Amniotic stem cell (primary cell): ENCODE measurements at places on chromosomes 16 and 17.

GRCh38 chr17:14198575-14198974 lies 38.1 kb downstream of the CDRT15 start:
- DNase-seq, result no peak

DNA sequence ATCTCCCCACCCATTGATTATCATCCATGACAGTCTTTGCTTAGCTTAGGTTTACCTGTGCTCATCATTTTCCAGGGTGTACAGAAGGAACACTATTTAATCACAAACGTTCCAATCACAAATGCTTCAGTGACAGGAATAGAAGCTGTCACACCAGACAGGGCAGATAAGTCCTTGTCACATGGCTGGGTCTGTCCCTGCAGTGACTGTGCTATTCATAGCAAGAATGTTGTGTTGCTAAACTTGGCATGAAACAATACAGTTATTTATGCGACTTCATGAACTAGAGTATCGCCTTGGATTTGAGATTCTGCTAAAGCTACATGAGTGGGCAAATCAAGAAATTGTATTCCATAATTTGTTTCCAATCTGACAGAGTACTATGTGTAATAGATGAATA lies 108.4 kb downstream of the CDH13 start:
- no peak for DNase-seq

DNA sequence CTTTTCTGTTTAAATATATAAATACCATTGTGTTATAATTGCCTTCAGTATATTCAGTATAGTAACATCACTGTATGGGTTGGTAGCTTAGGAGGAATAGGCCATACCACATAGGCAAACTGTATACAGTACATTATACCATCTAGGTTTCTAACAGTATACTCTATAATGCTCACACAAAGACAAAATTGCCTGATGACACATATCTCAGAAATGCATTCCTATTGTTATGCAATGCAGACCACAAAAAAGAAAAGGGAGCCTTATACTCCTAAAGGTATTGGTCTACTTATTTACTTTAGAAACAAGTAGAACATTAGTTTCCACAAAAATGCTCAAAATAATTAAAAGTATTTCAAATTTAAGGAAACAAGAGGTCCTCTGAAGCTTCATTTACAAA lies 47.9 kb downstream of the SETD6 start:
- DNase-seq, result peak; percentile 5

DNA sequence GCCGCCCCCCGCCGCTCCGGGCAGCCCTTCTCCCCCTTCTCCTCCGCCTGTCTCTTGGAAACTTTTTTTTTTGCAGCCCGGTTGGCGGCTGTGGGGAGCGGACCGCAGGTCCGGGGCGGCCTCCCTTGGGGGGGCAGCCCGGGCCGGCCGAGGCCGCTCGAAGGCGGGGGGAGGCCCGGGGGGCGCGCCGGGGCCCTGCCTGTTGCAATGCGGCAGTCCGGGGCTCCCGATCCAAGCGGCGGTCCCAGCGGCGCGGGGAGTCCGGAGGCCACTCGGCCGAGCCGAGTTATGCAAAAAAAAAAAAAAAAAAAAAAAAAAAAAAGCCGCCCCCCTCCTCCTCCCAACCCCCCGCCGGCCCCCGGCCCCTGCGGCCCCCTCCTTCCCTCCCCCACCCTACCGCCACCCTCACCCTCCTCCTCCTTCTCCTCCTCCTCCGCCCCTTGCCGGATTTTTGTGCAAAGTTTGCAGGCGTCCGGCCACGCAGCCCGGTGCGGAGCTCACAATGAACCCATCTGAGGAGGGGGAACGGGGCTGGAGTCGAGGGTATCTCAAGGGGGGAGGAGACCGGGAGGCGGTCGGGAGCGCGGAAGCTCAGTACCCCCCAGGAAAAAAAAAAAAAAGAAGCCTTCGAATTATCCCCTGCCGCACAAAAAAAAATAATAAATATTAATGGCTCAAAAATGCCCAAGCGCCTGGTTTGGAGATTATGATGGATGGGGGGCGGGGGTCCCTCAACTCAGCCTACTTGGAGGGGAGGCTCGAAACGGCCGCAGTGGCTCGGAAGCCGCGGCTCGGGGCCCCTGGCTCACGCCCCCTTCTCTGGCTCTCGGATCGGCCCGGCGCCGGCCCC lies at the start of gene ZNF423:
ZNF423 (minus strand) TSS at position 291 of the 850 bp plus-strand sequence. CDS start 338 bp downstream, outside the sequence.
- no peak for DNase-seq

GRCh38 chr16:70750893-70751467 lies 50.0 kb downstream of the VAC14 start:
- no peak for DNase-seq

DNA sequence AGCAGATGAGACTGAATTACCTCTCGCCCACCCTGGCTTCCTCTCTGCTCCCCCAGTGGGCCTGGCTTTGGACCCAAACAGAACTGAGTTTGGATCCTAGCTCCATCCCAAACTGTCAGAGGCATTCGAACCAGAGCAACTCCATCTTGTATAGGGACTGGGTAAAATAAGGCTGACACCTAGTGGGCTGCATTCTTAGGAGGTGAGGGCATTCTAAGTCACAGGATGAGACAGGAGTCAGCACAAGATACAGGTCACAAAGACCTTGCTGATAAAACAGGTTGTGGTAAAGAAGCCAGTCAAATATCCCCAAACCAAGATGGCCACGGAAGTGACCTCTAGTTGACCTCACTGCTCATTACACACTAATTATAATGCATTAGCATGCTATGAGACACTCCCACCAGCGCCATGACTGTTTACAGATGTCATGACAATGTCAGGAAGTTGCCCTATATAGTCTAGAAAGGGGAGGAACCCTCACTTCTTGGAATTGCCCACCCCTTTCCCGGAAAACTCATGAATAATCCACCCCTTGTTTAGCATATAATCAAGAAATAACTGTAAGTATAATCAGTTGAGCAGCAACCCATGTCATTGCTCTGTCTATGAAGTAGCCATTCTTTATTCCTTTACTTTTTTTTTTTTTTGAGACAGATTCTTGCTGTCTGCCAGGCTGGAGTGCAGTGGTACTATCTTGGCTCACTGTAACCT lies 44.4 kb downstream of the LYRM1 start:
- no peak for DNase-seq

DNA sequence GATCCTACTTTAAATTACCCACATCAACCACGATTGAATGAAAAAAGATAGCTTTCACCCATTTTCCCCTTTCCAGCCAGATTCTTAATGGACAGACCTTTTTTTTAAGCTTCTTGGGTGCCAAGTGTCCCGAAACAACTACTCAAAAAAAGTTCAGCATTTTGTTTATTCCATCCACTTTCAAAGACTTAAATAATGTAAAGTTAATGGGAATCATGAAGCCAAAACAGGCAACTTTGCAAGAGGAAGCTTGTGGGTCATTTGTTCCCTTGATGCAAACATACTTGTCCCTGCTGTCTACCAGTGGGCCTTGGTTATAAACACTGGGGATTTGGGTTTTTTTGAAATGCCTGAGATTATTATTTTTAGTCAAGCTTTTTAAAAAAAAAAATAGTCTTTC lies 414.0 kb upstream of the PSMD7 start:
- DNase-seq, result no peak

DNA sequence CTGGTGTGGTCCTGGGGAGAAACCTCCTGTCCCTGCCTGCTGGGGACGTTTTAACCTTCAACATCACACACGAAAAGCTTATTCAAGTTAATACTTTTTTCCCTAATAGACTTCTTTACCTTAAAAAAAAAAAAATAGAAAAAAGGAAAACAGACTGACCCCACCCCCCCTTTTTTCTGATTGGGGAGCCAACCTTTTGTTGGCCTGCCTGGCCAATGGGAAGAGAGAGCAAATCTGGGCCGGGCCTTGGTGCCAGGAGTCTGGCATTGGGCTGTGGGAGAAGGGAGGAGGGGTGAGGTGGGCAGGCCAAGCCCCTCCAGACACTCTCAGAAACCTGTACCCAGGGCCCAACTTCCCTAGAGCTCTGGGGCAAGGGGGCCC lies 3.0 kb downstream of the CBX8 start:
- DNase-seq, result peak; percentile 36

- DNase-seq, result no peak
Measured at GRCh38 chr16:28003021-28003865, 60.3 kb downstream of the GSG1L start.

GRCh38 chr16:57134982-57135381 lies 42.6 kb downstream of the CPNE2 start:
- no peak for DNase-seq

DNA sequence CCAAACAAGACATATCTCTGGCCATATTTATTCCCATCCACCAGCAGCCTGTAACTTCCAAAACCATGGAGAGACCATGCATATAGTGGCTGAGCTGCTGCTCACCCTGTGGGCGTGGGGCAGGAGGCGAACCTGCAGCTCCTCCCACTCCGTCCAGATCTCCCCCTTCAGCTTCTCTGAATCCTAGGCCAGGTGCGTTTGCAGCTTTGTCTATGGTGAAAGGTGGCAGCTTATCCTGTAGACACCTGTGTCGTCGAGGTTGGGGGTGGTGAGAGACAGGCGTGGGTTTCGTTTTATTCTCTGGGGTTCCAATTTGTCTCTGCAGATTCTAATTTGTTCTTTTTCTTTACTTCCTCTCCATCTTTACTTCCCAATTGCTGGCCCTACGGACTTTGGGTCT lies 9.7 kb upstream of the ANKS4B start:
- no peak for DNase-seq

DNA sequence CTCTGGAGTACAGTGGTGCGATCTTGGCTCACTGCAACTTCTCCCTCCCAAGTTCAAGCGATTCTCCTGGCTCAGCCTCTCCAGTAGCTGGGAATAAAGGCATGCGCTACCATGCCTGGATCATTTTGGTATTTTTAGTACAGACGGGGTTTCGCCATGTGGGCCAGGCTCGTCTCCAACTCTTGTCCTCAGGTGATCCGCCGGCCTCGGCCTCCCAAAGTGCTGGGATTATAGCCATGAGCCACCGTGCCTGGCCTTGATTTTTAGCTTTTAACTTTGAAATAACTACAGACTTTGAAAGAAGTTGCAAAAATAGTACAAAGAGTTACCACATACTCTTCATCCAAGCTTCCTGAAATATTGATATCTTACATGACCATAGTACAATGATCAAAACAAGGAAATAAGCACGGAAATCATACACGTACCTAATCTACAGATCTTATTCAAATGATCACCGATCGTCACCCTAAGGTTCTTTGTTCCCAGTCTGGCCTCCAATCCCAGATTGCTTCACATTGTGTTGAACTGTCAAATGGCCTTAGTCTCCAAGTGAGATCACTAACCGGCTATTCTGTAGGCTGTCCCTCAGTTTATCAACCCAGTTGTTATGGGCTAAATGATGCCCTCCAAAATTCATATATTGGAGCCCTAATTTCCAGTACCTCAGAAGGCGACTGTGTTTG lies 18.4 kb downstream of the NPIPA1 start:
- no peak for DNase-seq
